ENCODE measurements at places on chromosomes 12 and 14. TPM values are rescaled to one million over a fixed set of nuclear protein-coding genes. Genes with fewer than 3 reads are reported as not detected.

DNA sequence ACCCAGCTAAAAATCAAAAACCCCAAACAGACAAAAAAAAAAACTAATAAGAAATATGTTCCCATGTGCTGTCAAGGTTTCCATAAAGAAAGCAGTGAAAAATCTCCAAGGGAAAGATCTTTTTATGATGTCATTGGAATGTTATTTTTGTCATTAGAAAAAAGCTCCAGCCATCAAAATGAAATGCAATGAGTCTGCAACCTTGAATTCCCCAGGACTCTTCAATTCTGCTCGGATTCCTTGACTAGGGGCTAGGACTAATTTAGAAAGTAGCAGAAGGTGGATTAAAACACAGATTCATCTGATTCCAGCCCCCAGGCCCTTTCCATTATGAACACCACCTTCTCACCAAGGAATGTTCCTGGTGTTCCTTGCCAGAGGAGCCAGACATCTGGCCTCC is 6.0 kb upstream of the PCNX1 start:
- DNase-seq, result no peak

DNA sequence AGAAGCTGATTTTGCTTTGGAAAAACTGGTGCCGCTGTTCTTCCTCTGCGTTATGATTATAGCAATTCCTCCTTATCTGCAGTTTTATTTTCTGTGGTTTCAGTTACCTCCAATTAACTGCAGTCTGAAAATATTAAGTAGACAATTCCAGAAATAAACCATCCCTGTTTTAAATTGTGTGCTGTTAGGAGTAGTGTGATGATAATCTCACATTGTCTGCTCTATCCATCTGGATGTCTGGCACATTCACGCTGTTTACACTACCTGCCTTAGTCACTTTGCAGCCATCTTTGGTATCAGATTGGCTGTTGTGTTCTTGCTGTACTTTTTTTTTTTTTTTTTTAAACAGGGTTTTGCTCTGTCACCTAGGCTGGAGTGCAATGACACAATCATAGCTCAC is 141.0 kb downstream of the GRIP1 start:
- no peak for DNase-seq

DNA sequence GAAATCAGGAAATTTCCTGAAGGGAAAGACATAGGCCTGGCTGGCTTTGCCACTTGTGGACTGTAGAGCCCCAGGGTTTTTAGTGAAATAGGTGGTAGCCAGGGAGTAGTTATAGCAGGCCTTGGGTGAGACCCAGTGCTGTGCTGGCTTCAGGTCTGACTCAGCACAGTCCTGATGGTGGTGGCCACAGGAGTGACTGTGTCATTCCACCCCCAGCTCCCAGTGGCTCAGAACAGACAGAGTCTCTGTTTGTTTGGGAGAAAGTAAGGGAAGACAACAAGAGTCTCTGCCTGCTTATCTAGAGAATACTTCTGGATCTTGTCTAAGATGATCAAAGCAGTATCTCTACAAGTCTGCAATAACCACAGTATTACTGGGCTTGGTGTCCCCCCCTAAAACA is 27.5 kb upstream of the OR6J1 start:
- no peak for DNase-seq

DNA sequence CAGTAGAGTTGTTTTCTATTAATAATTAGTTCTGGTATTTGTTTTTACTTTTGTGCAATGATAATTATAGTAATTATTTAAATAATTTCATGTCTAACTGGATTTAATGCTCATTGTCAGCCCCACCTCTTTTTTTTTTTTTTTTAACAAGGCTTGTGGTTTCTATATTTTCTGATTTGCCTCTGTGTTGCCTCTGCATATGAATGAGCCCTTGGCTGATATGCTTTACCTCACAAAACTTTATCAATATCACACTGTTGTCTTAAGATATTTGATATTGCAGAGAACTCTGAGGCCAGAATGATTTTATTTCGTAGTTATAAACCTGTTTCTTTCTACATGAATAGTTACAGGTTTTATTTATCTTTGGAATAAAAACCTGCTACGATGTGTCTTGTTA is 116.2 kb upstream of the ATP2B1 start:
- no peak for DNase-seq

DNA sequence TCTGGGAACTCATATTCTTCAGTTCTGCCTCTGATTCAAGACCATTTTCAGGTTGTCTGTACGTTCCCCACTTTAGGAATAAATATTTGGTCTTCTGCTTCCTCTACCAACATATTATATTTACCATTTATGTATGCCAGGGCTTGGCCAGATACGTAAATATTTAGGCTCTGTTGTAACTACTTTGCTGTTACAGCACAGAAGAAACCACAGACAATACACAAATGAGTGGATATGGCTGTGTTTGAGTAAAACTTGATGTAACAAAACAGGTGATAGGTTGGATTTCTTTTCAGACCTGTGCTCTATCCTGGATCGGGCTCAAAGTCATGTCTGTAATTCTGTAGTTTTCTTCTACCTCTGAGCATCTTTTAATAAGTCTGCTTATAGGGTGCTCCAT is 37.5 kb downstream of the RAP1B start:
- no peak for DNase-seq

DNA sequence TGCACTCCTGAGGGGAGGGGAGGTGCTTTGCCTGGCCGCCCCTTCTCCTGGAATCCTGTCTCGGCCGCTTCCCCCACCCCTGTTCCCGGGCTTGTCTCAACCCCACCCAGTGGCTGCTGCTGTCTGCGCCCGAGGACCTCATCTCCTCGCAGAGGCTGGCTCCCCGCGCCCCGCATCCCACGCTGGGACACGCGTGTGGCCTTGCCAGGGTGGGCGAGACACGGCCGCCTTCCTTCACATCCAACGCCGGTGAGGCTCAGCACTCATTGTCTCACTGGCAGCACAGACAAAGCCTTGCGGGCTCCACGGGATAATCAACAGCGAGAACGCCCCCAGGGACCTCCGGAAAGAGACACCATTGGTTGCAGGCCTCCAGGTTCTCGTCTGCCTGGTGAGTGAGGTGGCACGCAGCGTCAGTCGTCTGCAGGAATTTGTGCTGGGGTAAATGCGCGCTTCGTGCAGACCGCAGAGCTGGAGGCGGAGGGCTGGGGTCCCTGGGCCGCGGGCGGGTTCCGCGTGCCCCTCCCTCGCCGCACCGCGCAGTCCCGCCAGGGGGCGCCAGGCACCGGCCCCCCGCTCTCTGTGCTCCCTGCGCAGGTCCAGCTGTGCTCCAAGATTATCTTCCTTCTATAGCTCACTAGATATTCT is 26.8 kb downstream of the CCDC177 start:
- peak; percentile 86 for DNase-seq

GRCh38 chr12:126734710-126735109 is 1532.3 kb upstream of the TMEM132C start:
- DNase-seq, result no peak

DNA sequence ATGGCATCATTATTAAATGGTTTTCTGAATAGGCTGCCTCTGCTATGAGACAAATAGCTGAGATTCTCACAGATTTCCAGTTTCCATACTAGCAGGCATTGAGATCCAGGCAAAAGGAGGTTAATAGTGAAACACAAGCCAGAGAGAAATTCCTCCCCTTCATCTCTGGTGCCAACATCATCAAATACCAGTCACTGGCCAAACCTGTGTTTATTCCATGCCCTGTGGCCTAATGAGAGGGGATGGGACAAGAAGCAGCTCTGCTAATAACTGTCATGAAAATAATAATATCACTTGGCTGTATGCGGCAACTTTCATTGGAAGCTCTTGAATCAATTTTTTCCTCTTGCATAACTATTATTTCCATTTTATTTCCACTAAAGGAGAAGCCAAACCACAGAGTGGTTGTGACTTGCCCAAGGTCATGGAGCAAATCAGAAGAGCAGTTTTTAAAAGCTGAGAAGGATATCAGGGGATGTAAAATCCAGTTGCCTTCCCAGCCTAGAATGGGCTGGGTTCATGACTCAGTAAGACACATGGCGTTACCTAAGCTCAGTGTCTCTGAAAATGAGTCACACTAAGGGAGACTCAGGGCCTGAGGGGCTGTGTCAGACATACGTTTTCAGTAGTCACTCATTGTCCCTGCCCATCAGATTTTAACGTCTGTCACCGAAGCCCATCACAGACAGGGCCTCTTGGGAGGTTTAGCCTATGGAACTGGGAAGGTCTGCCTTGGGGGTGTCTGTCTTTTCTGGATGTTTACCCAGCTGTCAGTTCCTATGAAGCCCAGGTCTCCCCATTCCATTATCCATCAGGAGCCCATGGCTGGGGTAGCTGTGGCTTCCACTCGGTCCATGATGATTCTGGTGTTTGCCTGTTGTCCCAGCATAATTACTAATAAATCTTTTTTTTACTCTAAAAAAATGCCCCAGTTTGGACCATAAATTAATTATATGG is 208.8 kb upstream of the EEA1 start:
- peak; percentile 51 for DNase-seq

DNA sequence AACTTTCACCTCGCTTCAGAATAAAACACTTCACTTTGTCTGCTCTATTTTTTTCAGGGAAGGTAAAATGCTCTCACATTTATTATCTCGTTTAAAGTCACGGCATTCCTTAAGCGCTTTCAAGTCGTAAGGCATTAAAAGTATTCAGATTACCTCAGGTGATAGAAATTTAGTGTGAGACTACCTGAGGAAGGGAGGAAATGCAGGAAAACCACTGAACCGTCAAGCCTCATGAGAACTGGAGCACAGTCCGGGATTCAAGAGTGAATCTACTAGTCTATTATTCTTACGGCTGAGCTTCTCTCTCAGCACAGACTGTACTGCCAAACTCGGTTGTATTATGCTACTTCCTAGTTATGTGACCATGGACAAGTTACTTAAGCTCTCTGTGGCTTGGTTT is 8.3 kb upstream of the PPFIBP1 start:
- no peak for DNase-seq

- DNase-seq, result no peak
Observed at GRCh38 chr12:50261654-50262053, 21.7 kb downstream of the LIMA1 start.

DNA sequence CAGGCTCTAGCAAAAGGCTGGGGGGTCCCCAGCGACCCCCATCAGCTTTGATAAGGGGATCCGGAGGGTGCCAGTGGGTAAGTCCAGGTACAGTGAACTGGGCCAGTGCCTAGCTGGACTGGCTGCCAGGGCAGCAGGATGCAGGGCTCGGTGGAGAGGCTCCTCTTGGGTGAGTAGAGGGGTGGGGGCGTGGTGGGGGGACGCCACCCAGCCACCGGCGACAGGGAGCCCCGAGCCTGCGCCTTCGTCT is 171 bp downstream of the RAPGEF3 start:
- no peak for DNase-seq

SVOP gene
- total RNA-seq, result not detected

ART4 gene
- 5.3 TPM for total RNA-seq

ABHD4 gene
- total RNA-seq, result 21.9 TPM

RTN1 gene
- total RNA-seq, result 15.6 TPM

KRT2 gene
- not detected for total RNA-seq
